NB4 (cell line): ENCODE measurements at places on chromosomes 4 and X.

DNA sequence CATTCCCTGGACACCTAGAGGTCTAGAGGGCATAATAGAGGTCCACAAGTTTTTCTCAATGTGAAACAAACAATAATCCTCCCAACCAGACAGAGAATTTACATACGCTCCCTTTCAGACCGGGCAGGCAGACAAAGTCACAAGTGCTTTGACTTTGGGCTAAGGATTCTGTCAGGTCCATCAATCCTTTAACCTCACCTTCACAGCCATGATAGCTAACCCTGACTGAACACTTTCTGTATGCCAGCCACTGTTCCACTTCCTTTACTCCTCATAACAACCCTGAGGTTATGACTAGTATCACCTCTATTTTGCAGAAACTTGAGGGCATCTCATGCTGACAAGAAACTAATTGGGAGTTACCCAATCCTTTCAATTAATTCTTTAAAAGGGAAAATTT, 118.8 kb upstream of the AFF2 start:
- DNase-seq, result peak; percentile 28

DNA sequence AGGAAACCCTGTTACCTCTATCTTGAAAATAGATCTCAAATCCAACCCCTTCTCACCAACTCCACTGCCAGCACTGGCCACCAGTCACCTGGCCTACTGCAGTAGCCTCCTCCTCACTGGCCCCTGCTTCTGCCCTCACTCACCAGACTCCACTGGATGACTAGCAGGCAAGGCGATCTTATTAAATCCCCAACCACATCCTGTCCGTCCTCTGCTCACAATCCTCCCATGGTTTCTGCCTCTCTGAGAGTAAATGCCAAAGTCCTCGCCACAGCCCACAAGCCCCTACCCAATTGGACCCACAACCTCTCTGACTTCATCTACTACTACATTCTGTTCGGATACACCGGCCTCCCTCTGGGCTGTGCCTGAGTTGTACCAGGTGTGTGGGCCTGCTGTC, 5.4 kb upstream of the PIM2 start:
- DNase-seq, result peak; percentile 37

DNA sequence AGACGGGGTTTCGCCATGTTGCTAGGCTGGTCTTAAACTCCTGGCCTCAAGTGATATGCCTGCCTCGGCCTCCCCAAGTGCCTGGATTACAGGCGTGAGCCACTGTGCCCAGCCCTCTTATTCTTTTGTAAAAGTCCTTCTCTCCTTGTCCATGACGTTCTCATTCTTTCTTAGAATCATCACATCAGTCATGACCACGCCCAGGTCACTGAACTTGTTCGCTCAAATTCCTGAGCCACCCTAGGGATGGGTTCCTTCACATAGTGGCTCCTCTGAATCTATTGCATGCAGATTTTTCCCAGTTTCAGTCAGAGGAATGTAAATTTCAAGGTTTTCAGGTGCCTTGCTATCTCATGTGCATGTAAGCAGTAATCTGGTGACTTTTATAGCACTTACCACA, 15.7 kb downstream of the JADE1 start:
- DNase-seq, result no peak

GRCh38 chr4:93368968-93369367, 459.6 kb upstream of the ATOH1 start:
- no peak for DNase-seq

DNA sequence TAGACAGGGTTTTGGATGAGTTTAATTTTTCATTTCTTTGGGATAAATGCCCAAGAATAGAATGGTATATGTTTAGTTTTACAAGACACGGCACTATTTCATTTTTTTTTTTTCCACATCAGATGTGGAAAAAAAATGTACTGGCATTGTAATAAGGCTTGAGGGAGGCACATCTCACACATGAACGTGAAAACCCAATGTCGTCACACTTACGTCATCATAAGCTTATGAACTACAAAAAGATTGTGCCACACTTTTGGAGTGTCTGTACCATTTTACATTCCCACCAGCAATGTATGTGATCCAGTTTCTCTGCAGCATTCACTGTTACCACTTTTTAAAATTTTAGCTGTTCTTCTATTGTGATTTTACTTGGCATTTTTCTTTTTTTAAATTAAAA, 74.2 kb downstream of the TAF1 start:
- DNase-seq, result peak; percentile 49

DNA sequence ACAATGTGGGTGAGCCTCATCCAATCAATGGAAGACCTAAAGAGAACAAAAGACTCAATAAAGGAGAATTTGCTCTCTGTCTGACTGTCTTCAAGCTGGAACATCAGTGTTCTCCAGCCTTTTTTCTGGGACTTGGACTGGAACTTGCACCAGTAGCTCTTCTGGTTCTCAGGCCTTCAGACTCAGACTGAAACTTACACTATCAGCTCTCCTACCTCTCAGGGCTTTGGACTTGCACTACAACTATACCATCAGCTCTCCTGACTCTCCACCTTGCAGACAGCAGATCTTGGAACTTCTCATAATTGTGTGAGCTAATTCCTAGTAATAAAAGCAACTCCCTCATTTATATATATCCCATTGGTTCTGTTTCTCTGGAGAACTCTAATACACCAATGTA, 185.9 kb downstream of the SMIM20 start:
- DNase-seq, result no peak

GRCh38 chr4:67198727-67199126, 346.6 kb downstream of the CENPC start:
- DNase-seq, result peak; percentile 49

DNA sequence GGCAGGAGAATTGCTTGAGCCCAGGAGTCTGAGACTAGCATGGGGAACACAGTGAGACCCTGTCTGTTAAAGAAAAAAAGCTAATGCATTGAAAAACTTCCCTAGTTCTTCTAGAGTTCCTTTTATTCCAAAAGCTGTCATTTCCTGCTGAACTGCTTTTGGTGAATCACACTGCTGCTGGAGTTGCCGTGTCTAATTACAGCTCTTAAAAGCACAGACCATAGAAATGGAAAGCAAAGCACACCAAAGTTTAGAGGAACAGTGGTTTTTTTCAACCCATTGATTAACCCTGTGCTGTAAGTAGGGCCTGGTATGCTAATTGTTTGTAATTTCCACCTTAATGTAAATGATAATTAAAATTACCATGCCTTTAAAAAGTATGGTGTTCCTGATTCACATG, 52.4 kb downstream of the SEPTIN11 start:
- DNase-seq, result no peak

- no peak for DNase-seq
These were observed 7.1 kb downstream of the HAND2 start for GRCh38 chr4:173522951-173523395.

GRCh38 chr4:53605783-53606182, 14.5 kb upstream of the LNX1 start:
- no peak for DNase-seq

DNA sequence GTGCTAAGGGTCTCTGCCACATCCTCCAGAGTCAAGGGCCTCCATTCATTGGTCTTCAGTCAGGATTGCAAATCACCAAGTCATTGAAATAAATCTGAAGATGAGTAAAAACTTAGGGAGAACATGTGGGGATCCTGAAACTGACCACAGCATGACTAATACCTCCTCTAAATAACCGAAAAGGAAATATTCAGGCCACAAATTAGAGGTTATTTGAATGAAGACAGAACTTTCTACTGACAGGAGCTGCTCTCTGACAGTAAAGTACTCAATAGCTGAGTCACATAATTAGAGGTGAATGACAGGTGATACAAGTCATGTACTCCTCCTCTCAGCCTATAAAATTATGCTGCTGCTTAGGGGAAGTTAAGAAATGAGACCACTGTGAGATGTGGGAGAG, 240.2 kb upstream of the F9 start:
- DNase-seq, result peak; percentile 6

- no peak for DNase-seq
These were observed 65.2 kb downstream of the PRDM5 start for GRCh38 chr4:120857312-120857711.

DNA sequence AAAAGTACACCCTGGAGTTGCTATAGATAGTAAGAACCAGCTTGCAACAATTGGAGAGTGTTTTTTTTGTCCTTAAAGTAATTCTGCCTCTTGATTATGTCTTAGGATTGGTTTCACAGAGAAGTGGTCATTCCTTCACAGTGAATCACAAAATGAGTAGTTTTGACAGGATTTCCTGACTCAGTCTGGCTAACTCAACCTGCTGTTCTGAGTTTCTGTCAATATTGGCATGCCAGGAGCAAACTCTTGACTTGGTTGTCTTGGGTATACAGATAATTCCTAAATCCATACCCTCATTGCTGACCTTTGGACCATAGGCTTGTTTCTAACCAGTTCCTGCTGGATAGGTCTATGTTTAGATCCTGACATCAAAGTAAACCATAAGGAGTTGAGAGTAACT, 9.4 kb downstream of the FHIP1A start:
- DNase-seq, result no peak

GRCh38 chr4:154623436-154623835, 11.0 kb upstream of the FGG start:
- DNase-seq, result no peak

- no peak for DNase-seq
These were observed 925.6 kb downstream of the SH3BGRL start for GRCh38 chrX:82127228-82128123.

- DNase-seq, result no peak
These were observed 176.2 kb upstream of the TACR3 start for GRCh38 chr4:103895876-103896465.

DNA sequence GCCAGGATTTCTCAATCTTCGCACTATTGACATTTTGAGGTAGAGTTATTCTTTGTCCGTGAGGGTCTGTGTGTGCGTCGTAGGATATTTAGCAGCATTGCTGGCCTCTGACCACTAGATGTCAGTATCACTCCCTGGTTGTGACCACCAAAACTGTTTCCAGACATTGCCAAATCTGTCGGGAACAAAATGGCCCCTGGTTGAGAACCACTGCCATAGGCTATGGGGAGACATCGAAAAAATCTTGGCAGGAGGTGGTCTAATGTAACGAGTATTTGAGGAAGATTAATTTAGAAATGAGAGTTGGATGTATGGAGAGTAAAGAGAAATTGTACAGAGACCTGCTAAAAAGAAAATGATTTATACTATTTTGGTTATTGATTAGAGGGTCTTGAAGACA, 108.4 kb downstream of the DOCK11 start:
- DNase-seq, result peak; percentile 75

DNA sequence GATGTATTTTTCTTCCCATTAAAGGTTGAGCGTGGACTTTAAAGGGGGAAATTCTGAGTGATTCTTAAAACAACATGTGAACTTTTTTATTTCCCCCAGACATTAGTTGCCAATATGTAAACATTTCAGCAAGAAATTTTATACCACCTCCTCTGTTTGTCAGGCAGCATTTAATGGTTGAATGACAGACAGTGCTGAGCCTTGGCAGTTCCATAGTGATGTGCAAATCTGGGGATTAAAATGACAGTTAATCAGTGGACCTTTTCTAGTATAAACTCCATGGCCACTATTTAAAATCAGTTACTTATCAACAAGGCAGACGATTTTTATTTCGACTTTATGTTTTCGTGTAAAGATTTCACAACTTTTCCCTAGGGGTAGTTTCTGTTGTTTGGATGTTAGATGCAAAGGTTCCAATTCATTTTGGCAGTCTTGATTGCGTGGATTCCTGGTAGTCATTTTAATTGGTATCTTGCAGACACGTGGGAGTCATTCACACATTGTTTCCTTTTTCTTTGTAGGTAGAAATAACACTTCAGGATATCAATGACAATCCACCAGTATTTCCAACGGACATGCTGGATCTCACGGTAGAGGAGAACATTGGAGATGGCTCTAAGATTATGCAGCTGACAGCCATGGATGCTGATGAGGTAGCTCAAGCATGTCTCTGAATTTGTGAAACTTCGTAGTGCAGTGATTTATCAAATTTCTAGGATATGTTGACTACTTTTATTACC, 83.7 kb downstream of the FAT4 start:
- DNase-seq, result no peak

GRCh38 chrX:136028383-136028984, 43.2 kb downstream of the SLC9A6 start:
- DNase-seq, result peak; percentile 61

GRCh38 chr4:183563874-183564273, 59.0 kb downstream of the ING2 start:
- DNase-seq, result peak; percentile 6

GRCh38 chr4:79022529-79022928, 83.3 kb upstream of the PAQR3 start:
- DNase-seq, result no peak

DNA sequence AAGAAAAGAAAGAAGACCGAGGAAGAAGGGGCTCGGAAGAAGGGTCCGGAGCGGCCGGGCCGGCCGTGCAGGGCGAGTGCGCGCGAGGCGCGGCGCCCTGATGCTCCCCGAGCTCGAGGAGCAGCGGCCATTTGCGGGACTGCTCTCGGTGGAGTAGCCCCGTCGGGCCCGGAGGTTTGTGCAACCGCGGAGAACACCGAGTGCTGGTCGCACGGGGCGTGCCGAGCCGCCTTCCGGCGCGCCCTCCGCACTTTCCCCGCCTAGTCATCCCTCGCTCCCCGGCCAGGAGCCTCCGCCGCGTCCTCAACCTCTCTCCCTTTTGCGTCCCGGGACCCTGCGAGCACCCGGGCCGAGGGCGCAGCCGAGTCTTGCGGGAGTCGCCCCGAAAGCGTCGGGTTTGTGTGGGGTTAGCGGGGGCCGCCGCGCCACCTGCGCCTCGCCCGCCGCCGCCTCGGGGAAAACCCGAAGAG, 127.4 kb downstream of the LAS1L start:
- no peak for DNase-seq

- no peak for DNase-seq
These were observed 6.3 kb downstream of the GIMD1 start for GRCh38 chr4:106362086-106362825.

- no peak for DNase-seq
These were observed 40.2 kb upstream of the MAGED1 start for GRCh38 chrX:51853251-51853650.

DNA sequence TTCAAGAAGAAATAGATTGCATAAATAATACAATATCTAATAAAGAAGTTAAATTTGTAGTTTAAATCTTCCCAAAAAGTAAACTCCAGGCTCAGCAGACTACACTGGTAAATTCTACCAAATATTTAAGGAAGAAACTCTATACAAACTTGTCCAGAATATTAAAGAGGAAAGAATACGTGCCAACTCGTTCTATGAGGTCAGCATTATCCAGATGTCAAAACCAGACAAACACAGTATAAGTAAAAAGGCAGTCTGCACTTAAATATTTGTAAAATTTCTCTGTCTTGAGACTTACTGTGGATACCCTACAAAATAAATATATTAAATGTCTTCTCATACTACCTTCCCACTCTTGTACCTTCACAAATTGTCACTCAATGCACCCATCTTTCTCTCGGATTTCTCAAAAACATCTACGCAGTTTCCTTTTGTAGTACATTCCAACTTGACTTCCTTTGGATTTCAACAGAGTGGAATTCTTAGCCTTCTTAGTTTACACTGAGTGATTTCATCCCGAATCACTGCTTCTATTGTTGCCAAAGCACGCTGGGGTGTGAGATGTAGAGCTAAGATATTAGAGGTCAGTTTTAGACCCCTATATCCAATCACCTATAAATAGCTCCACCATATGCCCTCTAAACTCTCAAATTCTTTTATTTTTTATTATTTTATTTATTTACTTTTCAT, 71.6 kb upstream of the MAB21L2 start:
- DNase-seq, result no peak
